SJCRH30 (cell line): ENCODE measurements at places on chromosomes 5 and 9.

GRCh38 chr5:177958696-177959095, 37.3 kb downstream of the PROP1 start:
- peak; percentile 20 for DNase-seq

DNA sequence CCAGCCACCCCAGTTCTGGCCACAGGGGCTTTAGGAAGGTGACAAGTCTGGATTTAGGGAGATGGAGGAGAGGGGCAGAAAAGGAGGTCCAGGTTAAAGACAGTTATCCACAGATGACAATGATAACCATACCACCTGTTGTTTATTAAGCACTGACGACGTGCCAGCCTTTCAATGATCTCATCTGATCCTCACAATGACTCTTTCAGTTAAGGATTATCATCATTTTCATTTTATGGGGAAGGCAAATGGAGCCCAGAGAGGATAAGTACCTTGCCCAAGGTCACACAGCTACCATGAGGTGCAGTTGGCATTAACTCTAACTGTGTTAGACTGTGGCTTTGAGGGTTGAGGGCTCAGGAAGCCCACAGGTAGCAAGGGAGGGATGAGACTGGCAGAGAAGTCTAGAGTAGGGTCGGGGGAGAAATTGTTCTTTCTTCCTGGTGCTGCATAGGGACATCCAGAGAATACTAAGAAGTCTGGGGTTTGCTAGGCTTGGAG, 21.5 kb upstream of the JADE2 start:
- peak; percentile 47 for DNase-seq

DNA sequence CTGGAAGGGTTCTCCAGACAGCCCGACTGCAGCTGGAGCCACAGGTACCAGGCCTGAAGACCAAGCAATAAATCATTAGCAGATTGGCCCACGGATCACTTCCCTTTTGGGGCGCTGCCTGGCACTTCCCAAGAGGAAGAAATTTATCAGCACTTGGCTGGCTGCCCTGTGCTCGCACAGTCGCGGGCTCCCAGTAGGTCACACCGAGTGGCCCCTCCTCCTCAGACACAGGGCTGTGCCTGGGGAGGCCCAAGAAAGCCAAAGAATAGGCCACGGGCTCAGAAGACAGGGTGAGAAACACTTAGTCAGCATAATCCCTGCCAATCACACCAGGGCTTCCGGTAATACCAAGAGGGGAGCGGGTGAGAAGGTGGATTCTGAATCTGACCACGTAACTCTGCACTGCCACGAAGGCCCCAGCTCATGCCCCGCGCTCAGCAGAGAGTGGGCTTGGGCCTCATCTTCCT, 115.7 kb upstream of the MSX2 start:
- no peak for DNase-seq

GRCh38 chr9:21311889-21312288, 6.8 kb upstream of the IFNA5 start:
- no peak for DNase-seq

- DNase-seq = no peak
Observed at GRCh38 chr5:135102716-135103574, 68.9 kb upstream of the PITX1 start.

GRCh38 chr9:131236161-131236560, 40.1 kb downstream of the FAM78A start:
- no peak for DNase-seq
